ENCODE measurements at places on chromosomes 7 and 10.

- DNase-seq: no peak
These were observed 22.8 kb downstream of the FAM107B start for GRCh38 chr10:14751921-14752320.

DNA sequence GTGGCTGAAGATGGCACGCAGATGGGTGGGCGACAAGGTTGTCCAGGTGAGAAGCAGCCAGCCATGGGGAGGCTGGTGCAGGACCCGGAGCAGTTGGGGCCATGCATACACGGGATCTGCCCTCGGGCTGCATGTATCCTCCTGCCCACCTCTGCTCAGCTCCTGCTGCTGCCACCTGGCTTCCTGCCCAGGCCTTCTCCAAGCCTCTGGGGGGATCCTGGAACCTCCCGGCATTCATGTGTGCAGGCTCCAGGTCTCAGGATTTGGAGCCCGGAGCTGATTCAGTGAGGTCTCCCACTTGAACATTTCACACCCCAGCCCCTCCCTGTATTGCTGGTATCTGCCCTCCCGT, 27.0 kb downstream of the PDGFA start:
- no peak for DNase-seq

- no peak for DNase-seq
These were observed 145.3 kb downstream of the EVX1 start for GRCh38 chr7:27387864-27388263.

- DNase-seq: no peak
These were observed 8.8 kb downstream of the CCDC136 start for GRCh38 chr7:128800567-128800966.
